ENCODE measurements at places on chromosomes 5 and 9.

DNA sequence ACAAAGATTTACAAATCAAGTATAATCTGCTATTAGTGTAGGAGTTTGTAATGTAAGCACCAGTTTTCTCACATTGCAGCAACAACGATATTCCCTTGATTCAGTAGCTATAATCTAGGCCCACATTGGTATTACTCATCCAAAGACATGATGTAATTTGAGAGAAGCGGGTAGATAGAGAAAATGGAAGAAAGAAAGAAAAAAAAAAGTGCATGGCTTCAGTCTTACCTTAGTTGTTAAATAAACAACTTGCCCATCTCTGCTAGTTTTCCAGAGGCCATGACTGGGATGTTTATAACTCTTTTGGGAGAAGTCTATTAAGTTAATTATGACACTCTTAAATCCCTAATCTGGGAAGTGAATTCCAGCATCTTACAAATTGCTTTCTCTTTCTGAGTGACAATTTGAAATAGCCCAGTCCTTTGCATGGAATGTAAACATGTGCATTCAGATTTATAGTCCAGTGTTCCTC lies 2.8 kb downstream of the MELK start:
- no peak for DNase-seq

DNA sequence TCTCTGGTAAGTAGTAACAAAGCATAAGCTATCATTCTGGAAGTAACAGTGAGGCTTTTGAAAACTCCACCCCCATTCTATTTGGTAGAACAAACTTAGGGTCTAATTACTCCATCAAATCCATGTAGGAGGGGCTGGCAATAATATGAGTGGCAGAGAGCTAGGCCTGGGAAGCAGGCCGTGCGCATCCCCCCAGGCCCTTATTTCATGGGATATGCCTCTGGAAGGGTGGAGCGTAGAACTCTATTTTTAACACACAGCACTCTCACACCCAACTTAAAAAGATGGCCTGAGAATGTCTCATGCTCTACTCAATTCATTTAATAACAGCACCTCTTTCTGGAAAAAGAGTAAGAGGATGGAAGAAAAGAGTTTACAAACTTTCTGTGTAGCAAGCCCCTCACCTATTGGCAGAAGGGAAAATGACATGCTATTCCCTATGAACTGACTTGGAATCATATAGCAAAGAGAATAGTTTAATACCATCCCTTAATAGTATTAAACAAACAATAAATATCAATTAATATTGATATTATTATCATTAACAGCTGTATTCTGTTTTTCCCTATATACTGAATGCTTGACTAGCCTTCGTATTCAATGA lies 233.2 kb downstream of the KCTD16 start:
- DNase-seq = no peak

- no peak for DNase-seq
These were observed 12.8 kb downstream of the FAM81B start for GRCh38 chr5:95403996-95404395.

DNA sequence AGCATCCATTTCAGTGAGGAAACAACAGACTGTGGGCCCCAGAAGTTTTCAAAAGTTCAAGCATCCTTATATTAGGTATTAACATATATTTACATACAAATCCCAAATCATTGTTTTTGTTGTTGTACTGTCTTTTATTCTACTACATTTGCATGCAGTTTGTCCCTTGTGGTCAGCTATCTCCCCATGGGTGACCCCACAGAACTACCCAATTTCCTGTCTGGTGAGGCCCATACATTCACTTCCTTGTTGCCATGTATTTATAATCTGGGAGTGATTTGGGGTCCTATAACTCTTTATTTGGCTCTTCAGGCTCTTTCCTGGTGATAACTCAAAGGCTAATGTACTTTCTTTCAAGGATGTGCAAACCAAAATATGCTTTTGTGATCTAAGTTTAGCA lies 3.3 kb upstream of the CD180 start:
- no peak for DNase-seq

GRCh38 chr9:69569738-69570451 lies 102.3 kb downstream of the APBA1 start:
- DNase-seq = no peak

DNA sequence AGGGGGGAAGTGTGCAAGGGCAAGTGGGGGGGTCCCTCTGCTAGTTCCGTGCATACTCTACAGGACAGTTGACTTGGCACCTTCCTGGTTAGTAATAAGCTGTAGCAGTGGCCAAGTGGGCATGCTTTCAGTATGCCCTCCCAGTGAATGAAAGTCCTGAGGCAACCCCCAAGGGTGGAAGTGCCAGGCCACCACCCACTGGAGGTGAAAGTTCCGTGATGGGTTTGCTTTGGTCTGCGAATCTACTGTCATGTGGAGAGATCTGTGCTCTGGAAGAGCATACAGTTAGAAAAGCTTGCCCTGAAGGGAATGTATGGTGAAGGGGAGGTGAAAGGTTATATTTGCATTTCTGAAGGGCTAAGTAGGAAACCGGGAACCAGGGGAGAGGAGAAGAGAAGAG lies 10.3 kb downstream of the FXN start:
- DNase-seq = no peak

DNA sequence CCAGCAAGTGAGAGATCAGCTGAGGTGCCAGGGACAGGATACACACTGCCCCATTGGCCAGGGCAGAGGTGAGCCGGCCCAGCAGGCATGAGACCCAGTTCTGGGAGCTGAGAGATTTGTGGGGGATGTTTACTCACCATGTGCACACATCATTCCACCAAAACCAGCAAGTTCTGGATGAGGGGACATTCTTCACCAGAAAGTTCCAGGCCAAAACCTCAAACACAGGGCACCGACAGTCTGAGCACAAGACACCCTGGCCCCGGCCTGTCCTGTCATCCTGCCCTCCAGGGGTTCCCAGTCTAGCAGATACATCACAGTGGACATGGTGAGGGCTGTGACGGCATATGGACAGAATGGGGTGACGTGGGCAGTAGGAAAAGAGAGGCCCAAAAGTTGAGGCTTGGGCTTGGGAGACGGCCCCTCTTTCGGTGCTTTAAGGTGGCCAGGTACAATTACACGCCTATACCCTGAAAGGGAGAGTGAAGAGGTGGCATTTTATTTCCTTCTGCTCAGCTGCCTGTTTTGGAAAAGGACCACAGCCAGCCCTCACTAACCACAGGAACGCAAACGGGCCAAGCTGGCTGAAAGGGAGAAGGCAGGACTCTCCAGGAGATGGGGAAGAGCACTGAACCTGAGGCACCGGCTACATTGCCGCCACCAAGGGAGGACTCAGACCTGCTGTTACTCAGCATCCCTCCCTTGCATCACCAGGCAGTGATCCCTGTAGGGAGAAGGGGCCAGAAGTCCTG lies 64.0 kb downstream of the SHB start:
- DNase-seq = no peak

GRCh38 chr5:88957013-88957412 lies 74.0 kb upstream of the MEF2C start:
- no peak for DNase-seq

GRCh38 chr5:164119806-164120447 lies 614.5 kb downstream of the MAT2B start:
- no peak for DNase-seq

GRCh38 chr9:209143-209758 lies 5.4 kb upstream of the DOCK8 start:
- DNase-seq = no peak

DNA sequence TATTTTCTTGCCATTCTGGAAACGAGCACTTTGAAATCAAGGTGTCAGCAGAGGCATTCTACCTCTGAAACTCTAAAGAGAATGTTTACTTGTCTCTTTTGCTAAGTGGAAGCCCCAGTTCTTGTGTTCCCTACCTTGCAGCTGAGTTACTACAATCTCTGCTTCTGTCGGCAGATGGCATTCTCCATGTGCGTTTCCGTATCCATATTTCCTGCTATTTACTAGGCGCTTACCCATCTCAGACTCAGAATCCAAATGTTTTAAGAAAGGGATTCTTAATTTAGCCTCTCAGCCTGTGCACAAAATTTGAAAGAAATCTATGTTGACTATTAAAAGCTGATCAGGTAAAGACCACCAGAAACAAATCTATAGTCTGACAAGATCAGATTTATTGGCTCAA lies 221.3 kb upstream of the FTMT start:
- no peak for DNase-seq

- no peak for DNase-seq
These were observed 13.5 kb upstream of the NIPAL4 start for GRCh38 chr5:157446412-157446935.

DNA sequence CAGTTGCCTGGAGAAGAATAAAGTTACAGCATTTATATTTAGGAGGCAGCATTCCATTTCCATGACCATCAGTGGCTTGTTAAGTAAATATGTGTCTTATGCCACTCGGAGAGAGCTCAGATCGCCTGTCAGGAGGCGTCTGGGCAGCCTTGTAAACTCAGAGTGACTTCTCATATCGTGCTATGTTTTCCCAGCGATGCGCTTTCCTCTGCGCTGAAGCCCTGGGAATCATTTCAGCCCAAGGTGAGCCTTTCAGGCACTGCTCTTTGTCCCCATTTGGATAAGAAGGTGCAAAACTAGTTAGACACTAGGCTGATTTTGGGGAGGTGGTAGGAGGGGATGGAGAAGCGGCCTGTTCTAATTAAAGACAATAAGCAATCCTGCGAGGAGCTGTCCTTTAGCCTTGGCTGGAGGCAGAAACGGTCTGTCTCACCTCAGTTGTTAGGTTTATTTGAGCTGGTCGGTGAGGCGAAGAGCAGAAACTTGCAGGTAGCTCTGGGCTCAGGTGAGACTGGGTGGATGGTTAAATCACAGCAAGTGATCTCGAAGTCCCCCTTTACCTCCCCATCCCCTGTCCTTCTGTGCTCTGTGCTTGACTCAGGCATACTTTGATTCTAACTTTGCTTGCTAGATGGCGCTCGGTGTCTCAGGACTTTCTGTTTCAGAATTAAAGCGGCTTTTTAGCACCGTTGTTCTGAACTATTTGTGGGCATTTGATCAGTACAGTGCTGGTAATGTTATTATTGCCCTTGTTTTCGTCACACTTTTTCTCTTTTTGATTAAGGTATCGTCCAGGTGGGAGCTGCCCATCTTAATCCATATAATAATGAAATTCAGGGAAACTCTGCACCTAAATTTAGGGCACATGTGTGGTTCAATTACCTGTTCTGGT lies 24.6 kb downstream of the NR2F1 start:
- DNase-seq = peak; percentile 46

GRCh38 chr9:85007748-85008147 lies 338.2 kb downstream of the NTRK2 start:
- no peak for DNase-seq

DNA sequence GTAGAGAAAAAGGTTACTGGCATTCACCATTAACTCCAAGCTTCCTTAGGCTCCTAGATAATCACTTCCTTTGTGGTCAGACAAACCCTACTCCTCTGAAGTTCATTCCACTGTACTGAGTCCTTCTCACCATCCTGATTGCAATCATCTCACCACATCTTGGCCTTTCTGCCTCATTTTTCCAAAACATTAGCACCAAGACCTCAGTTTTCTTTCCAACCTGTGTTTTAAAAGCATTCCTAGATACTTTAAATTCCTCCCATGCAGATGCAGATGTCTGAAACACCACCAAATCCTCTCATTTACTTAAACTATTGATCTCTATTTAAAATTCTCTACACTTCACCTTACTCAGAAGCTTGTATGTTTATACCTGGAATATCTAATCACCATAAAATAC lies 961.3 kb upstream of the CTNND2 start:
- DNase-seq = no peak

- DNase-seq = no peak
These were observed 100.0 kb upstream of the IFNK start for GRCh38 chr9:27423915-27424710.

GRCh38 chr5:123505633-123506032 lies 6.3 kb upstream of the CSNK1G3 start:
- DNase-seq = no peak

- DNase-seq = no peak
These were observed 102.4 kb downstream of the UBE2R2 start for GRCh38 chr9:33919276-33919897.

DNA sequence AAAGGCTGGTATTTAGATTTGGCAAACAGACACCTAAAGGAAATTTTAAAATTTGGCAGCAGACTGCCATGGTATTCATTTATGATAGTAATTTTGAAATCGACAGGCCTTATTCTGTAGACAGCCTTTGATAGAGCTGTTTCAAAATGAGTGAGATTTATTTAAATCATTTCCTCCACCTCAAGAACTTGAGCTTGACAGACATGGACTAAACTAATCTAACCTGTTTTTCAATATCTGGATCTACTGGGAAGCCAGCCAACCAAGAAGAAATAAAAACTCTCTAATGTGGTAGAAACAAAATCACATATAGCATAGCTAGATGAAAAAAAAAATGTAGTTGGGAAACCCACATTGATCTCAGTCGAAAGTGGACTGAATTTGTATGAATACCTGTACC lies 56.9 kb upstream of the RASA1 start:
- DNase-seq = no peak

DNA sequence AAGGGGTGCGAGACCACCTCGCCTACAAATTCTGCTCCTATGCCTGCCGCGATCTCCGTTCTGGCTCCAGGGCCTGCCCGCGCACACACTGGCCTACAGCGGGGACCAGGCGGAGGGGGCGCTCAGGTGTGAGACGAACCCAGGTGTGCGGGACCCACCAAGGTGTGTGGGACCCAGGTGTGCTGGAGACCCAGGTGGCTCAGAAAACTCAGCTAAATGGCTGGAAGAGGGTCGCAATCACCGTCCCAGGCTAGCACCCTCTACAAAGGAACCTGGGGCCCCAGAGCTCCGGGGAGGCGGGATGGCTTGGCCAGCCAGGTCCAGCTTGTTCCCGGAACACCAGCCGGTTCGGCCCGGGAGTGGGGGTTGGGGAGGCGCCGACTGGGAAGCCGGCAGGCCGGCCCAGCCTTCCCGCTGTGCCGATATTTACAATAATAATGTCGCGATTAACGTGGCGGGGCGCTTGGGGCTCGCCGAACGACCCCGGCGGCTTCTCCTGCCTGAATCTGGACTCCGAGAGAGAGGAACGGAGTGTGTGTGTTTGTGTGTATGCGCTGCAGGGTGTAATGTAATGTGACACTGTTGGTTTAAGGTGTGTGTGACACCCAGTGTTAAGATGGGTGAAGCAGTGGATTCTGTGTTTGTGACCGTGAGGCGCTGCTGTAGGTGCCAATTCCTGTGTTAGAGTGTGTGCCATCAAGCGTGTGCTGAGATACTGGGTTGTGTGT lies 1.4 kb downstream of the PCDH1 start:
- no peak for DNase-seq

- no peak for DNase-seq
These were observed 500.3 kb upstream of the GRIA1 start for GRCh38 chr5:152990217-152990616.

- no peak for DNase-seq
These were observed 5.5 kb upstream of the DNAJB5 start for GRCh38 chr9:34984049-34984448.

DNA sequence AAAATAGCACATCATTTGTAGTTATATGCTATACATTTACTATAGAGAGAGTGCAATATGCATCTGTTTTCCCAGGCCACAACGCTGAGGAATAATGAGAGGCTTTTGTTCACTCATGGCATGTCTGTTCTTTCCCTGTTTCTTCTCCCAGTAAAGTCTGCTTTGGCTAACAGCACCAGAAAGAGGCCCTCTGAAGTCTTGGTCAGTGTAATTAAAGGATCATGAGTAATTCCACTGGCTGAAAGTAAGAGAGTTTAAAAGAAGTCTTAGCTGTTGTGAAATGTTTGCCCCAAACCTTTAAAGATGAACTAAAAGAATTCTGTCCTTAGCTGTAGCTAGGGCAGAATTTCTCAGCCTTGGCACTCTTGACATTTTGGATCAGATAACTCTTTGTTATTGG lies 228.8 kb downstream of the TLE4 start:
- no peak for DNase-seq

- DNase-seq = no peak
These were observed 5.8 kb downstream of the USP20 start for GRCh38 chr9:129841071-129841470.
